ENCODE measurements at places on chromosomes 3 and 15.

- no peak for DNase-seq
Observed at GRCh38 chr3:35814531-35814930, 175.2 kb downstream of the ARPP21 start.

- DNase-seq: no peak
Observed at GRCh38 chr3:106167728-106168127, 298.9 kb upstream of the CBLB start.

GRCh38 chr15:50046867-50047266 is 72.2 kb downstream of the ATP8B4 start:
- DNase-seq: no peak

DNA sequence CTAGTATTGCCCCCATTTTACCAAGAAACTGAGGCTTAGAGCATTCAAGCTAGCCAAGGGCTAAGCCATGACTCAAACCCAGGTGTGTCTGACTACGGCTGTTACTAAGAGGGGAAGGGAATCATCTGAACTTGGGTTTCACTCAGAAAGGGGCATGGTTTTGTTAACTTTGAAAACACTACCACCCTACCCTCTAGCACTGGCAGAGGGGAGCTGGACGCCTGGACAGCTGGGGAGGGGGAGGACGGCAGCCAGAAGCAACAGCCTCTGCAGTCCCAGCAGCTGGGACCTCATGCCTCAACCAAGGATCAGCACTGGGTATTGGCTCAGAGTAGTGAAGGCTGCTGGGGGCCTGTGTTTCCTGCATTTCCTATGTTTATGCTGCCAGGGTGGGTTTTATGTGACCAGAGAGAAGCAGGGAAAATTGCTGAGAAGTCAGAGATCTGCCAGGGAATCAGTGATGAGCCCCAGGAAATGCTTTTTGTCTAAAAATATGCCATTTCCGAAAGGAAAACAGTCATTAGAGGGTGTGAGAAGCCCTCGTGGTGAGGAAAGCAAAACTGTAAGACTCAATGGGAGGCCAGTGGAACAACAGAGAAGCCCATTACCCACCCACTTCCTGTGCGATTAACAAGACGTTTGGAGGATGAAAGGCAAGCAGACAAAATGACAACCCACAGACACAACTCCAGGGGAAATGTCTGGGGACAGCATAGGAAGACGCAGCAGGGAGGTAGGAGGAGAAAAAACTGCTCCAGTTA is 41.2 kb downstream of the LIPC start:
- DNase-seq: peak; percentile 72

DNA sequence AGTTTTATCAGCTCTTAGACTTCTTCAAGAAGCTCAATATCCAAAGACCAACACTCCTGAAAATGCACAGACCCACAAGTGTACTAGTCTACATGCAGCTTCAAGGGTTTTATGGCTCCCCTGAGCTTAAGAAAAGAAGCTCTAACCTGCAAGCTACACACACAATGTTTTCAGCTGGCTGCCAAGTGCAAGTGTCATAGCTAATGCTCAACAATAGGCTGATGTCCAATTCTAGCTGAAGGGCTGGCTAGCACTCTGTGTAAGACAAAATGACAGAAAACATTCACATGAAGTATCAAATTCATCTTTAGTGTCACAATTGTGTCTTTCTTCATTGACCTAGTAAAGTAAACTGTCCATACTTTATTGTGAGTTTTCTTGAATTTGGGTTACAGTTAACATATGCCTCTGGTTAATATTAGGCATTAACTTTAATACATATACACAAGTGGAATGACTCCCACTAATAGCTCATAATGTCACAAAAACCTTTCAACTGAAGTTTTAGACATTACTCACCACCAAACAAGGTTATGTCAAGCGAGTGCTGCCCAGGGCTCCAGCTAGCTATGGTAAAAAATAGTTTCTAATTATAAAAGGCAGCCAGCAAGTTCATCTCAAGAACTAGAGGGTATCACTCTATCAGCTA is 15.1 kb downstream of the ABI3BP start:
- DNase-seq: no peak

DNA sequence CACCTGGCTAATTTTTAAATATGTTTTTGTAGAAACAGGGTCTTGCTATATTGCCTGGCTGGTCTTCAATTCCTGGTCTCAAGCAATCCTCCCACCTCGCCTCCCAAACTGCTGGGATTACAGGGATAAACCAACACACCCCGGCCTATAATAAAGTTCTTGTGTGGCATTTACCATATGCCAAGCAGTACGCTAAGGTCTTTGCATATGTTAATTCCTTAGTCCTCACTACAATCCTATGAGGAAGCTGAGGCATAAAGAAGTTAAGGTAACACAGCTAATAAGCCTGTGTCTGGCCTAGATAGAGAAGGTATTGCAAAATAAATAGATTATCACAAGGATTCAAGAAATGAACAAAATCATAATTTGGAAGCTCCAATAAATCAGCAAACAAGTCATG is 17.6 kb upstream of the SLC4A7 start:
- DNase-seq: no peak

DNA sequence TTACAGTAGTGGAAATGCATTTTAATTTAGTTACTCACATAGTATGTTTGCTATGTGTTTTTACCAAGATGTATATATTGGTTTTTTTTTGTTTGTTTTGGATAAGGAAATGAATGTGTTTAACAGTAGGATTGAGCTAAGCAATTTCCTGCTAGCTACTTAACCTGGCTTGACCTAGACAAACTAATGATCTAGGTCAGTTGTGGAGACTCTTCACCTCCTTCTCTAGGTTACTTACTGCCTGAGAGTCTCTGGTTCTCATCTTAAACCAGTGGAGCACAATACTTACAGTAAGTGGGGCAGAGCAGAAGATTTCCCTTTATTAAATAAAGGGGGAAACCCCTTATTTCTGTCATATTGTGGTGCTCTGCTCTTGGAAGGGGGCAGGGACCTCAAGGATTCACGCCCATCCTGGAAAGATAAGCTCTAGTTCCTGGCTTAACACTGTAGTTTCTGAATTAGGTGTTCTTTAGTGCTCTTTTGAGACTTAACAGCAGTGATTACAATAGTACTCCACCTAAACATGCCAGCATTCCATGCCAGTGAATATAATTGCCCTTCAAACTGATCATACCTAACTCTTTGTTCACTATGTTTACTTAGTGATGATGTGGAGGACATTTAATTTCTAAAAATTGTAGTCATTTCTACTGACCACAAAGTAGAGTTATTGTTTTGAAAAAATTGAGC is 79.9 kb downstream of the UBP1 start:
- peak; percentile 36 for DNase-seq

- DNase-seq: peak; percentile 100
Observed at GRCh38 chr3:9396632-9397331, 633 bp upstream of the SETD5 start.

- no peak for DNase-seq
Observed at GRCh38 chr3:43913036-43913948, 222.6 kb downstream of the ABHD5 start.

DNA sequence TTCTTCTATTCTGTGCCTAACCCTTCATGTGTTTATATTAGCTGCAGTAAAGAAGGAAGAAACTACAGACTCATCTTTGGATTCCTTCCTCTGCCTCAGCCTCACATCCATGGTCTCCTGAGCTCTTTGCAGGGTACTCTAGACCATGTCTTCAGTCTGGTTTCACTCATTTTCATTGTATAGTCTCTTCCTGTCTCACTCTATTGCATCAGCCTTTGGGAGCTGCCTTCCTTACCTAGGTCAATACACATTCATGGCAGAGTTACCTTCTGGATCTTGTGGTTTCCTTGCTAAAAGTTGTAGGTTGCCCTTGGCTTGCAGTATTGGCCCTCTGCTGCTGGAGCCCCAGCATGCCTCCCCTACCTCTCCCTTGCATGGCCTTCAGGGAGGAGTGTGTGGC is 31.5 kb upstream of the SCAANT1 start:
- DNase-seq: no peak

DNA sequence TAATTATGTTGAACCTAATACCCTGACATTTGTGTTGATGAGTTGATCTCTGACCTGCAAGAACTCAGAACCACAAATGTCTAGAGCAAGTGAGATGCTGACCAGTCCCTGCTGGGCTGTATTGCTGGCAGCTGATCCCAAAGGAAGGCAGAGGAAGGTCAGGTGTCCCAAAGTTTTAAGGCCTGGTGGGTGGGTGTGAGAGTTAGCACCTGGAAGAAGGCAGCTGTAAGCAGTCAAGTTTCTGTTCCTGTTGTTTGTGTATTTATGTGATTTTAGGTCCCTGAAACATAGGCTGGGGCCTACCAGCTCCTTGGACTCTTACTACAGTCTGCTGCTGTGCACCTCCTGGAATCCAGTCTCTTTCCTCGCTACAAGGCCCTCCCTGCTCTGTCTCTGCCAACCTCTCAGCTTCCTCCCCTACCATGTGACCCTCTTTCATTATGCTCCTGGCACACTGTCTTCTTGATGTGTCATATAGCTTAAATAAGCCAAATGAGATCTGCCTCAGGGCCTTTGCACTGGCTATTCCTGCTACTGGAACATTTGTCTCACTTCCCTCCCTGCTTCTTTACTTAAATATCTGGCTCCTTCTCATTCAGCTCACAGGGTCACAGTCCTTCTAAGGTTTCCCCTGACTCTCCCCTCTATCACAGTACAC is 31.0 kb upstream of the ATOSA start:
- no peak for DNase-seq

GRCh38 chr3:40718209-40718608 is 193.4 kb downstream of the ZNF621 start:
- no peak for DNase-seq

DNA sequence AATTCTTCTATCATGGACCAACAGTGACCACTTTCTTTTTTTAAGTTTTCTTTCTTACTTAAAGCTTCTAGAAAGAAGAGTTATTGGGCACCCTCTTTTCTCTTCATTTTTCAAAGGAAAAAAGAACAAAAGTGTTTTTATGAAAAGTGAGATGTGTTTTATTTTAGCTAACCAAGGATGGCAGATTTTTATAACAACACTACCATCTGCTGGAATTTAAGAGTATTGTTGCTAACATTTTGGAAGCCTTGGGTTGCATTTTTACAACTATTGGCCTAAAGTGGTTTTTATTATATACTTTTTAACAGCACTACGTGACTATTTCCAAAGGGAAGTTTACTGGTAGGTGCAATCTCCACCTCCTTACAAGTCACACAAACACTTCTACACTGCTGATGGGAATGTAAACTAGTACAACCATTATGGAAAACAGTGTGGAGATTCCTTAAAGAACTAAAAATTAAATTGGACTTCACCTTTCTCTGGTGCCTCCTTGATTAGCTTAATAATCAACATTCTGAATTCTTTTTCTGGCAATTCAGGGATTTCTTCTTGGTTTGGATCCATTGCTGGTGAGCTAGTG is 237.7 kb upstream of the AGTR1 start:
- no peak for DNase-seq

DNA sequence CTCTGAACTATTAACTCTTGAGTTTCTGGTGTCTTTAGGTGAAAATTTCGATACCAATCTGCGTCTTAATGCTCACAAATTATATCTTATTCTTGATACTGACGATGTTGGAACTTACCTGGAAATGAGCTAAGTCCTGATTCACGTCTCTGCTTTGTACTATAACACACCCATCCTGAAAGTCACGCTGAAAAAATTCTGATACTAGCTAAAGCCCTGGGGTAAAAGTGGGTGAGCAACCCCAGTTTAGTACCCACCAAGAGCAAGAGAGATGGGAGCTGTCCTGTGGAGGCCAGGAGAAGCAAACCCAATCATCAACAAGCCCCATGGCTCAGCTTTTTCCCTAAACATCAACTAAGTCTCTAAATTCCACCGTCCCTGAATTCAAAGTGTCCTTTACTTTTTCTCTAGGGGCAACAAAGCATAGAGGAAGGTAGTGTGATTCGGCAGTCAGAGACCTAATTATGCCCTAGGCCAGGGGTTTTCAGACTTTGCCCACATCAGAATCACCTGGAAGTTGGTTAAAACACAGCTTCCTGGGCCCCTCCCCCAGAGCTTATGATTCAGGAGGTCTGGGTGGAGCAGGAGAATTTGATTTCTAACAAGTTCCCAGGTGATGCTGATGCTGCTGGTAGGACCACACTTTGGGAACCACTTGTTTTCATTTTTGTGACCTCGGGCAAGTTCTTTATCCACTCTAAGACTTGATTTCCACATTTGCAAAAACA is 90.2 kb downstream of the OSBPL10 start:
- DNase-seq: no peak

DNA sequence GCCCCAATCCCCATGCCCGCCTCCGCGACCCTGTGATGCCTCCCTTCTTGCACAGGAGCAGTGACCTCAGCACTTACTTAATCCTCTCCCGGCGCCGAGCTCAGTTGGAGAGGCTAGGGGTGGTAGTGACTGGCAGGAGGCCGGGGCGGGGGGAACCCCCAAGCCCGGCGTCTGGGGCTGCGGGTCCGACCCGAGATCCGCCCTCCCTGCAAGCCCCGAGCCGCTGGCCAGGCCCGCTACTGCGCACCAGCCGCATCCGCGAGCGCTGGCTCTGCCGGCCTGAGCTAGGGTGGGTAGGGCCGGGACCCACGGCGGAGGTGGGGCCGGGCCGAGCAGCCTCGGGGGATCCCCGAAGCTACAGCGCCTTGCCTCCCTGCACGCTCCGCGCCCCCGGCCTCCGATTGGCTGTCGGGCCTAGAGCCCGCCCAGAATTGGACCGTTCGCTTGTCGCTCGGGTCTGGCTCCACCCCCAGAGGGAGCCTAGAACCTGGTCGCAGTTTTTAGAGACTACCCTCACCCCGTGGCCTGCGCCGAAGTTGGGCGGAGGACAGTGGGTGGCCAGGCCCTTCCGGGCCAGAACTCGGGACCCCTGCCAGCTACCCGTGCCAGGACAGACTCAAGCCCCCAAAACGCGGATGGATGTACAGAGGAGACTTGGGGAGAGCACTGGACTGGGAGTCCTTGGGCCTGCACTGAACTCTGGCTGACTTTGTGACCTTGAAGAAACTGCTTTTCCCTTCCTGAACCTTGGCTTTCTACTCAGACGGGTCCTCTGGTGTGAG is at the start of gene C3orf18:
TSS of gene C3orf18 (minus strand) at position 362 of the 782 bp plus-strand sequence. CDS start 2,048 bp downstream, outside the sequence.
- peak; percentile 84 for DNase-seq

DNA sequence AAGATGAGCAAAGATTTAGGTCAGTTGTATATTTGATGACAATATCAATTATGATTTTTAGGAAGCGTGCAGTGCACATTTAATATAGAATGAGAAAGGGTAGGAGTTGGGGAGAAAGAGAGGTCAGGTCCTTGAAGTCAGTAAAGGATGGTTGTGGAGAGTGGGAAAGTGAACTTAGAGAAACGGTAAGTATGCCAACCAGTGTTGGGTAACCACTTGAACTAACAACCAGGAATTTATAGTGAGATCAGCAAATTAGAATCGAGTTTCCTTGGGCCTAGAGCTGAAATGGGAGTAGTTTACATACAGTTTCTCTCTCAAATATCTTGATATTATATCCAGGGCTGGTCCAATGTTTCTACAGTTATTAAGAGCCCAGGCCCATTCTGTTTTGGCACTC is 188.5 kb upstream of the RBMS3 start:
- no peak for DNase-seq

GRCh38 chr3:125236331-125236903 is 23.9 kb upstream of the SLC12A8 start:
- DNase-seq: no peak

Measured in lung microvascular endothelial cell (primary cell).